Stimulated activated CD8-positive, alpha-beta memory T cell treated with anti-CD3 and anti-CD28 coated beads, Interleukin-2, amount 100 ng/mL, for 1 hour (primary cell): ENCODE measurements at places on chromosomes 12 and 14.

DNA sequence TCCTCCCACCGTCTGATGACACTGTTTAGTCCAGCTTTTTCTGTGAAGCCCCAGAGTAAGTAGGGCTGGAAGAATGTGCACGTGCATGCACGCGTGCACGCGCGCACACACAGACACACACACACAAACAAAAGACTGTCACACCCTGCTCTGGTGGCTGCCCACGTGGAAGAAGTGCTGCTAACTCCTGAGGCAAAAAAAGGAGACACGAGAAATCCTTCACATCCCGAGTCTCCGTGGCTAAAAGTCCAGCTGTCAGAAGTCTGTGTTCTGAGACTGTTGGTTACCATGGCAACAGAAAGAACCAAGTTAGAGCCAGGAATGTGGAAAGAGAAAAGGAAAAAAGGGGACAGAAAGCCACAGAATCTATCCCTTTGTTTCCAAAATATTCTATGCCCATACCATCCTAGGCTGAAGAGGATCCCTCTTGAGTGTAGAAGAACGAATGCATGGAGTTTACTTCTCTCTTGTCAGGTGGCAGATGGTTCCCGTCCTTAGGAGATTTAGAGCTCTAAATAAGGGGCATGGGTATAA, 1.6 kb upstream of the C12orf71 start:
- DNase-seq = no peak

- no peak for DNase-seq
Observed at GRCh38 chr12:2068653-2069052, 15.9 kb downstream of the CACNA1C start.

DNA sequence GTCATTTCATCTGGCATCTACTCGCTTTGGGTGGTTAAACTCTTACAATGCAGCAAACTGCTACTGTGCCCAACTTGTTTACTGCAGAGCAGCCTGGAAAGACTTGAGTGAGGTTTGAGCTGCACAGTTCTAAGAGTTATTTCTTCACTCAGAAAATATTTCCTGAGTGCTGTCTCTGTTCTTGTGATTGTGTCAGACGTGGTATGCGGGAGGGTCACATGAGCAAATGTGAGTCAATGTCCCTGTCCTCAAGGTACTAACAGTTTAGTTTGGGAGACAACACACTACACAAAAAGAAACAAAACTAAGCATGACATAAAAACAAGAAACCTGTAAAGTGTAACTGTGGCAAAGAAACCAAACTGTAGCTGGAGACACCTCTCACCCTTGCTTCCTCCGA, 32.4 kb downstream of the FLVCR2 start:
- DNase-seq = no peak

GRCh38 chr12:121611306-121611705, 15.0 kb upstream of the ORAI1 start:
- no peak for DNase-seq

DNA sequence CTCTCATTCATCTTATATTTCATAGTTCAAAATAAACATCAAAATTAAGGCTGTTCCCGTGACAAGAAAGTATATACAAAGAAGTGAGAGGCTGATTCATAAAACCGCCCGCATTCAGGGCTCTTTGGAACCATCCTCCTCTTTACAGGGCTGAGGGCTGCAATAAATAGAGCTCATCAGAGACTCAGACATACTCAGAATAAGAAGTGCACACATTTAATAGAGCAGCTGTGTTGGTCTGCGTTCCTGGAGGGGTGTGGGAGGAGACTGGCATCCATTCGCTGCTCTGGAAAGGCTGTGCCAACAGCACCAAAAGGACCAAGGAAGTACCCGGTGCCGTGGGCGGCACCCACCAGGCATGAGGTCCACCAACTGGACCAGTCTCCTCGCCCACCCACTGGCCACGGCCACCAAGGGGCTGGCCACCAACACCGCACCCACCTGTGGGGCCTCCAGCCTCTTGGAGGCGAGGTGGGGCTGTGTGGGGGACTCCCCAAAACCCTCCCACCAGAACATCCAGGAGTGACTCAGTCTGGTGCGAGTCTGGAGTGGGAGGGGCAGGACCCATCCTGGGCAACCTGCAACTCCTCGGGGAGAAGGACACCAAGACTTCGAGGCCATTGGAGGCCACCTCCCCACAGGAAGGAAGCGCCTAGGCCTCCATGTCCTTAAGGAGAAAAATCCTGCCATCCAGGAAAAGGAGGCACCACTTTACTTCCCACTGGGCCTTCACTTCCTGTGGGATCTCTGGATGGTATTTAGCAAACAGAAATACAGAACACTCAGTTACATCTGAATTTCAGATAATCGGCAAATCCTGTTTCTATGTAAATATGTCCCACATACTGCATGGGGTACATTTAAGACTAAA, 32.7 kb downstream of the VCPKMT start:
- DNase-seq = no peak
